ENCODE measurements at places on chromosomes 3 and 15.

- DNase-seq: no peak
These were observed 311.9 kb downstream of the FOXP1 start for GRCh38 chr3:71271596-71271995.

DNA sequence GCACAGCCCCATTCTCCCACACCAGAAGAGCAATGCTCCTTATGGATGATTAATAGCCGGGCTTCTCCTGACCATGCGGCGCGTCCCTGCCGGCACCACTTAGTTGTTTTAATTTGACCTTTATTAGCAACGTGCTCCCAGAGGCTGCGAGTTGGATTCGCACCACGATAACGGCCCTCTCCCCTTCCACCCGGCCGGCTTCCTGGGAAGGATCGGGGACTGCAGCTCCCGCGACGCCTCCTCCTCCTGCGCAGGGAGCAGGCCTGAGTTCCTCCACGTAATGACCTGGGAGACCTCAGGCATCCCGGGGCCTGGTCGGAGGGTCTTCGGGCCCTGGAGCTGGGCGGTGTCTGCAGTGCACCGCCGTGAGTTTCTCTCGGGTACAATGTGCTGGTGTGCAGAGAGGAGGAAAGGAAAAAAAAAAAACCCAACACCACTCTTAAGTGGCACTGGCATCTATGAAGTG, 243.3 kb upstream of the TOPAZ1 start:
- no peak for DNase-seq

GRCh38 chr15:78942741-78943140, 2.1 kb downstream of the CTSH start:
- DNase-seq: no peak

DNA sequence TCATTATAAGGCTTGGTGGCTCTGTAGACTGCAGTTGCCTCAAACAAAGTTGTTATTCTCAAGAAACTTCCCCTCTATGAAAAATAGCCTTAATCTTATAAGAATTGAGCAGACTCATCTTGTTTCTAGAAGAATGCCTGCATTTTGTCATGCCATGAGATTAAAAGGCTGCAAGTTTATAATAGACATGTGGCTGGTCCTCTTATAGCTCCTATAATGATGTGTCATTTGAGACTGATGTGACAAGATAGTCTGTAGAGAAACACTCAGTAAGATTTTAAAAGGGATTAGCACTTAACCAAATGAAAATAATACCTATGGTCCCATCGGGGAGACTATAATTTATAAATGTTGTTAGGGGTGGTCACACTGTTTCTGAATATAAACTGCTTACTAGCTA, 312.5 kb downstream of the OXSM start:
- no peak for DNase-seq

DNA sequence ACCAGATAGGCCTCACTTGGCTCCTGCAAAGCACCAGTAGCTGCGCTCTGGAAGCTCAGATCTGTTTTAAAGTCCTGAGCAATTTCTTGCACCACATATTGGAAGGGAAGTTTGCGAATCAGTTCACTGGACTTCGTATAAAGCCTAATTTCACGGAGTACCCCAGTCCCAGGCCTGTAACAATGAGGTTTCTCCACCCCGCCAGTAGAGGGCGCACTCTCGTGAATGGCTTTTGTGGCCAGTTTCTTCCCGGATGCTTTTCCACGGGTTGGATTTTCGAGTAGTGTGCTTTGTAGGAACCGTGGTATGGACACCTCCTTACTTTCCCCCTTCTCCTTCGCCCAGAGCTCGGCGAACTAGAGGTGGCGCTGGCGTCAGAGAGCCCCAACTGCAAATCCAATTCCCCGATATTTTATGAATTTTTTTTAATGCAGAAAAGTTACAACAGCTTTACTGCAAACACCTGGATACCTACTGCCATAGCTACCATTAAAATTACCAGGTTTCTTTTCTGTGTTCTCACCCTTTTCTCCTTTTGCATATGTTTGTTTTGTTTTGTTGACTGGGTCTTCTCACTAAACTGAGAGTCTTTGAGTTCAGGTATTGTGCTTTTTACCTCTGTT, 13.3 kb downstream of the RARB start:
- DNase-seq: peak; percentile 10

- DNase-seq: no peak
These were observed 1.8 kb downstream of the PXK start for GRCh38 chr3:58334506-58334884.

GRCh38 chr3:10551821-10552630, 46.6 kb upstream of the ATP2B2 start:
- DNase-seq: peak; percentile 65

- DNase-seq: no peak
These were observed 65.4 kb upstream of the EPHB1 start for GRCh38 chr3:134729649-134730048.

GRCh38 chr15:29092376-29093064, 177.1 kb downstream of the NSMCE3 start:
- DNase-seq: no peak

- no peak for DNase-seq
These were observed 42.1 kb downstream of the CTDSPL start for GRCh38 chr3:37903734-37904133.

DNA sequence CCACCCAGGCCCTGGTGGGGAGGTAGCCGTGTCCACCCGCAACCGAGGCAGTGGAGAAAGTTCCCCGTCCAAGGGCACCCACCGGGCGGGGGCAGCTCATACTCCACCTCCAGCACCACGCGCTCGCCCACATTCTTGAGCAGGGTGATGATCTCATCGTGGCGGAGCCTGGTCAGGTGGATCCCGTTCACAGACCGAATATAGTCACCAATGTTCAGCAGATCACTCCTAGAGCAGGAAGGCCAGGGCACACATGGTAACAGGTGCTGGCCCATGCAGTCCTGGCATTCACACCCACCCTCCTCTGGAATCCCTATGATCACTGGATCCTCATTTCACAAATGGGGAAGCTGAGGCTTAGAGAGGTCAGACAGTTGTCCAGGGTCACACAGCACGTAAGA, 15.8 kb downstream of the GRIP2 start:
- no peak for DNase-seq

DNA sequence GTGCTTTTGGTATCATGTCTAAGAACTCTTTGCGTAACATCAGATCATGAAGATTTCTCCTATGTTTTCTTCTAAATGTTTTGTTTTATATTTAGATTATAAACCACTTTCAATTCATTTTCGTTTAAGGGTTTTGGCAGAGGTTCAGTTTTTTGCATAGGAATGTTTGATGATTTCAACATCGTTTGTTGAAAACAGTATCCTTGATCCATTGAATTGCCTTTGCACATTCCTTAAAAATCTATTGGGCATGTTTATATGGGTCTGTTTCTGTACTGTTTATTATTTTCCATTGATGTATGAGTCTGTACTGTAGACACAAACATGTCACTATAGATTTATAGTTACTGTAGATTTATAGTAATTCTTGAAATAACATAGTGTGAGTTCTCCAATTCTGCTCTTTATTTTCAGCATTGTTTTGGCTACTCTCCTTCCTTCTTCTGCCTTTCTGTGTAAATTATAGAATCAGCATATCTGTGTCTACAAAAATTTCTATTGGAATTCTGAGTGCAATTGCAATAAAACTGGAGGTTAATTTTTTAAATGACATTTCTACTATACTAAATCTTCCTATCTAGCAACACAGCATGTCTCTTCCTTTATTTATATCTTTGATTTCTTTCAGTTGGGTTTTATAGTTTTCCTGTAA, 374.0 kb downstream of the SV2B start:
- no peak for DNase-seq

- no peak for DNase-seq
These were observed at the start of gene TTC23 for GRCh38 chr15:99249270-99249841. Gene TTC23, minus strand, starts transcription at chr15:99249581. Its CDS starts 20,869 bp downstream, at chr15:99228712.

- no peak for DNase-seq
These were observed 41.1 kb downstream of the ACAA1 start for GRCh38 chr3:38095669-38096483.

GRCh38 chr3:63652066-63652725, at the start of gene SNTN:
Gene SNTN, plus strand, starts transcription at chr3:63652675. Its CDS starts 13 bp downstream, at chr3:63652688.
- no peak for DNase-seq

DNA sequence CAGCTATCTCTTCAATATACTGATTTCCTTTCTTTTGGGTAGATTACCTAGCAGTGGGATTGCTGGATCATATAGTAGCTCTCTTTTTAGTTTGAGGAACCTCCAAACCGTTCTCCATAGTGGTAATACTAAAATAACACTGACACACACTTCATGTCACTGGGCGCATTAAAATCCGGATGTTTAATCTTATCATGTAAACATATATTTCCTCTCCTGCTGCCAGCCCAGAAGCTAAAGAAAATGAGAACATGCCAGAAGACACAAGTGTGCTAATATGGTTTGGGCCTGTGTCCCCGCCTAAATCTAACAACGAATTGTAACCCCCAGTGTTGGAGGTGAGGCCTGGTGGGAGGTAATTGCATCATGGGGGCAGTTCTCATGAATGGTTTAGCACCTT, 23.6 kb upstream of the KCNMB2 start:
- DNase-seq: no peak

DNA sequence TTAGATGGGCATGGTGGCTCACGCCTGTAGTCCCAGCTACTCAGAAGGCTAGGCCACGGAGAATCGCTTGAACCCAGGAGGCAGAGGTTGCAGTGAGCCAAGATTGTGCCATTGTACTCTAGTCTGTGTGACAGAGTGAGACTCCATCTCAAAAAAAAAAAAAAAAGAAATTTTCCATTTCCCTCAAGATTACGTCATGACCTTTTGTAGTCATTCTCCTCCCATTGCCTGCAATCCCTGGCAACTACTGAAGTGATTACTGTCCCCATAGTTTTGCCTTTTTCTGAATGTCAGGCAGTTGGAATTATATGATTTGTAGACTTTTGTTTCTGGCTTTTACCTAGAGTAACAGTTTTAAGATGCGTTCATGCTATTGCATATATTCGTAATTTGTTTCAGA, 28.0 kb downstream of the WDR76 start:
- DNase-seq: no peak

GRCh38 chr3:189981668-189982067, 139.0 kb downstream of the P3H2 start:
- DNase-seq: no peak

Data from Jurkat, Clone E6-1 (cell line).